ENCODE measurements at places on chromosomes 4 and X.

GRCh38 chr4:129829373-129829772, 733.4 kb downstream of the C4orf33 start:
- H3K4me1 ChIP-seq, result no peaks in the 10 kb centered on the region
- H3K4me3 ChIP-seq, result no peak overlapping the region
- no peak for DNase-seq
- H3K27me3 ChIP-seq, result no peaks in the 10 kb centered on the region

DNA sequence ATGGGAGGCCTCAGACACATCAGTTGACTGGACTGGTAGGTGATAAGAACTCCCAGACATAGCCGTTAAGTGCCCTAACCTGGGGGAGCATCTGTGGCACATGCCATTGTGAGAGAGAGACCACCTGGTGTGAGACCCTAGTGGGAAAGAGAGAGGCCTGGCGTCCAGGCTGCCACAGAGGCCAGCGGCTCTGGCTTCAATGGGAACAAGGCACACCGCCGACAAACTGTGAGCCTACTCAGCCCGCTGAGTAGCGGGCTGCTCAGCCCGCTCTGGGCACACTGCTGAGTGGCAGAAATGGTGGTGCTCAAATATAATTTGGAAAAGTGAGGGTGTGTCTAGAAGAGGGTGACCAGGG, 34.0 kb downstream of the PHKA2 start:
- H3K4me1 ChIP-seq, result peaks cover 2% of the 10 kb centered on the region
- H3K36me3 ChIP-seq, result peaks cover 8% of the 10 kb centered on the region

- H3K27ac ChIP-seq, result no peak overlapping the region
- DNase-seq, result peak; percentile 21
- H3K4me3 ChIP-seq, result peak overlapping the region; percentile 62
- H3K27me3 ChIP-seq, result peaks cover 74% of the 10 kb centered on the region
- H3K36me3 ChIP-seq, result no peaks in the 10 kb centered on the region
Observed at GRCh38 chr4:180058691-180059215, 2184.4 kb upstream of the TENM3 start.

DNA sequence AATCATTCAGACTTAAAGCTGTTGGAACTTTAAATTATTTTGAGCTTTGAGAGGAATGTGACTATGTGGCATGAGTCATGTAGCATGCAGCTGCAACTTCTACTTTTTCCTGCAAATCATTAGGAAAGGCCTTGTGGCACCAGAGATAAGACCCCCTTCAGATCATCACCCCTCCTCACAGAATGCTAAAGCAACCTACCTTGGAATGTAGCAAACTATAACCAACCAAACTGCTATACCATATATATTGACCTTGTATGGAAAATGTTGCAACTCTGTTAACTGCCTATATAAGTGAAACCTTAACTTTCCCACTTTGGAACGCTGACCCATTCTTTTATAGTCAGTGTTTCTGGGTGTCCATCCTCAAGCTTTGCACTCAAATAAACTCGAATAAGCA, 32.0 kb downstream of the ATXN3L start:
- peaks cover 3% of the 10 kb centered on the region for H3K36me3 ChIP-seq
- no peak overlapping the region for H3K27ac ChIP-seq
- no peak overlapping the region for H3K4me3 ChIP-seq
- H3K4me1 ChIP-seq, result no peaks in the 10 kb centered on the region
- H3K27me3 ChIP-seq, result no peaks in the 10 kb centered on the region
- DNase-seq, result no peak

Measured in activated naive CD8-positive, alpha-beta T cell treated with anti-CD3 and anti-CD28 coated beads for 36 hours (primary cell).